ENCODE measurements at places on chromosomes 1 and 21.

DNA sequence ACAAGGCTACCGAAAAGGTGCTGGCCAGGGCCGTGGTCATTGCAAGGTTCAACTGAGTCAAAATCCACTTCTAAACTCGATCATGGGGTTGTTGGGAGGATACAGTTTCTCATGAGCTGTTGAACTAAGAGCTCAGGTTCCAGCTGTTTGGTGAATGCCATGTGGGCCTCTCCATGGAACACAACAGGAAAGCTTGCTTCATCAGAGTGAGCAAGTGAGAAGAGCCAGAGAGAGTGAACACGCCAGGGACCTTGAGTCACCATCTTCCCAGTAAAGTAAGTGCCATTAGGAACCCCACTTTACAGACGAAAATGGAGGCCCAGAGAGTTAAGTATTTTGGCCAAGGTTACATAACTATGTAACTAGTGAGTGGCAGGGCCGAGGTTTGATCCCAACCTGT, 475.1 kb upstream of the VAMP3 start:
- no peak for DNase-seq

- DNase-seq = no peak
These were observed 99.8 kb downstream of the INTS7 start for GRCh38 chr1:211935448-211935970.

DNA sequence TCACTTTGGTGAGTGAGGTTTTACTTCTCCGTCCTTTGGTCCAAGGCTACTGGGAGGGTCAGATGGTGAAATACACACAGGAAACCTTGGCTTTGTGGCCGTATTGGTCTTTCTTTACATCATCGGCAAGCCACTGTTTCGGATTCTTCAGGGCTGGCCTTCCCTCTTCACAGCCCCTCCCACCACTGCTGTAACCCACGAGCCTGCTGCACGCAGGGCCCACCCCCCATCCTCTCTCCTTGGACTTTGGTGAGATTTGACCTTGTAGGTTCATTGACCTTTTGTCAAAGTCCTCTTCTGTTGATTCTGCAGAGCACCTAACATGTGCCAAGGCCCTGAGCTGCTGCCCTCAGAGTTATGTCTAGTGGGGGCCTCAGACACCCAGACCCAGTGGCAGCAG, 328.6 kb downstream of the CAMTA1 start:
- DNase-seq = no peak

DNA sequence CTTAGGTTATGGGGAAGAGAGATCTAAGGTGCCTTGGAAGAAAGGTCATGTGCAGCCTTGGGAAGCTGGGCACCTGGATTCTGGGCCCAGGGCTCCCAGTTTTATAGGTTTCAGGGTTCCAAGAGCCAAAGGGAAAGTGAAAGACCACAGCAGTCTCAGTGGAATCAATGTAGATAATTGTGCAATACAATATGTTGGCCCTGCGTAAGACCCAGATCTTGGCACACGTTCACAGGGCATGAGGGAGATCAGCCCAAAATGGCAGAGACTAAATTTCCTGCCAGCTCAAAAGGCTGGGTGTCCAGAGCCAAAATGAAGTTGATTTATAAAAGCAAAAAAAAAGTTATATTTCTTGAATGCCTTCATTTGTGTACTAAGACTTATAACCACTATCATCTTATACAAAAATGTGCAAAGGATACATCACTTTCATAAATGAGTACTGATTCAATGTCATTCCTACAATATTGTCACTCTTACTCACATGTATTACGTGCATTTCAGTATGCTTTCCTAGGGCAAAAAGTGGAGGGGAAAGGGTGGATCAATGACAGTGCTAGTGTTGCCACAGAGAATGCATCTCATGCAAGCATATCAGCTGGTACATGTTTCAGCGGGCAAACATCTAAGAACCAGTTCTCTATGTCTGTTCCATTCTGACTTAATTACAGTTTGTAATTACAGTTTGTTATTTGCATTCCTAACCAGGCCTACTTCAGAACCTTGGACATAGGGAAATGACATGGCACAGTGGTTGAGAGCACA, 22.5 kb upstream of the NPL start:
- no peak for DNase-seq

DNA sequence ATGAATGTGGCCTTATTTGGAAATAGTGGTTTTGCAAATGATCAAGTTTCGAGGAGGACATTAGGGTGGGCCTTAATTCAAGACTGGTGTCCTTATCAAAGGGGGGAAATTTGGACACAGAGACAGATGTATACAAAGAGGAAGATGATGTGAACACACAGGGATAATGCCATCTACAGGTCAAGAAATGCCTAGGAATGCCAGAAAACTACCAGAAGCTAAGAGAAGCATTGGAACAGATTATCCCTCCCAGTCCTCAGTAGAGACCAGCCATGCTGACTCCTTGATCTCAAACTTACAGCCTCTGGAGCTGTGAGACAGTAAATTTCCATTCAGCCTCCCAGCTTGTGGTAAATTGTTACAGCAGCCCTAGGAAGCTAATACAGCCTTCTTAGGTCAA, 151.4 kb downstream of the PTGER3 start:
- no peak for DNase-seq

- DNase-seq = no peak
These were observed 26.7 kb upstream of the RSPO1 start for GRCh38 chr1:37661401-37661800.

DNA sequence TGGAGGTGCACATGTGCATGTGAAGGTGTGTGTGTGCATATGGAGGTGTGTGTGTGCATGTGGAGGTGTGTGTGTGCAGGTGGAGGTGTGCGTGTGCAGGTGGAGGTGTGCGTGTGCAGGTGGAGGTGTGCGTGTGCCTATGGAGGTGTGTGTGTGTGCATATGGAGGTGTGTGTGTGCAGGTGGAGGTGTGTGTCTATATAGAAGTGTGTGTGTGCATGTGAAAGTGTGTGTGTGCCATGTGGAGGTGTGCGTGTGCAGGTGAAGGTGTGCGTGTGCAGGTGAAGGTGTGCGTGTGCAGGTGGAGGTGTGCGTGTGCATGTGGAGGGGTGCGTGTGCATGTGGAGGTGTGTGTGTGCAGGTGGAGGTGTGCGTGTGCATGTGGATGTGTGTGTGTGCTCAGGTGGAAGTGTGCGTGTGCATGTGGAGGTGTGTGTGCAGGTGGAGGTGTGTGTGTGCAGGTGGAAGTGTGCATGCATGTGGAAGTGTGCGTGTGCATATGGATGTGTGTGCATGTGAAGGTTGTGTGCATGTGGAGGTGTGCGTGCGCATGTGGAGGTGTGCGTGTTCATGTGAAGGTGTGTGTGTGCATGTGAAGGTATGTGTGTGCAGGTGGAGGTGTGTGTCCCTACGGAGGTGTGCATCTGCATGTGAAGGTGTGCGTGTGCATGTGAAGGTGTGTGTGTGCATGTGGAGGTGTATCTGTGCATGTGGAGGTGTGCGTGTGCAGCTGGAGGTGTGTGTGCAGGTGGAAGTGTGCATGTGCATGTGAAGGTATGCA, 13.5 kb downstream of the C1orf74 start:
- no peak for DNase-seq

- no peak for DNase-seq
These were observed 40.2 kb upstream of the RBM15 start for GRCh38 chr1:110298991-110299390.

DNA sequence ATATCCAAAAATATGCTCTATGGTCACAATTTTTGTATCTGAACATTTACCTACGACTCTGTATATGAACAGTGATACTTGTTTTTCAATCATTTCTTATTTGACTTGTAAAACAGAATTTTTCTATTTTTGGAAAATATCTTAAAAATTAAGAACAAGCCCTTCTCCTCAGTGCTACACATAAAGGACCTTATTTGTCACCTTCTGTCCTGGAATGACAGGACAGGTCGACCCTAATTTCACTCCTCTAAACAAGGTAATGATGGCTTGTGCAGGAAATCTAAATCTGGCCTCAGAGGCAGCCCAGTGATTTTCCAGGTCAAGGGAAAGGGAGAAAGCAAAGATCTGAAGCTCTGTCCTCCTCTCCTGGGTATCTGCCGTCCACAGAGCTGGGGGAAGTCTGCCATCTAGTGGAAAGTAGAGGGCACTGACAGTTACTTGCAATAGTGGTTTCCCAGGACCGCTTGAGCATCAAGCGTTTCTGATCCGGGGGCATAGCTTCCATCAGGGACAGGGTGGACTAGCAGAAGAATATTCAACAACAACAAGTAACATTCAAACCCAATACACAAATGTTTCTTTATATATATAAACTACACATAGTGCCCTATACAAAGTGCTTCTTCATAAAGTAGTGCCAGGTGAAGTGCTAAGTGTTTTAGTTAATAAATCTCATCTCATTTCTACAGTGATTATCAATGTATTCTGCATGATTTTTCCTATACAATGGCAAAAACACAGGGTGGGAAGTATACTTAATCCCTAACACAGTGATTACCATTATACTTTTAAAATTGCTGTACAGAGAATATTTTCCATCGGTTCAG, 74.6 kb downstream of the SLC25A24 start:
- DNase-seq = peak; percentile 83

GRCh38 chr1:23222331-23222730, 5.0 kb upstream of the HTR1D start:
- DNase-seq = no peak

DNA sequence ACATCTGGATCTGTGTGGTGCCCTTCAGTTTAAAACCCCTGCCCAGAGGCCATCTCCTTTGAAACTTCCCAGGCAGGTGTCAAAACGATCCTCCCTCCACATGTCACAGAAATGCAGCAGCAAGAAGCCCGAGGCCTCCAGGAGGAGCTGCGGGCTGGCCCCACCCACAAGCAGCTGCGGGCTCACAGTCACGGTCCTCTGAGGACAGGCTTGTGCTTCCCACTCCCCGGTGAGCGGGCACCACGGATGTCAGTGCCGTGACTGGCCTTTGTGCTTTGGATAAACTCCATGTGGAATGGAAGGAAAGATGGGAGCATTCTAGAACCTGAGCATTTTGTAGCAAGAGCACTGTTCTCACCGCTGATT, 65.8 kb downstream of the SIK1 start:
- no peak for DNase-seq

DNA sequence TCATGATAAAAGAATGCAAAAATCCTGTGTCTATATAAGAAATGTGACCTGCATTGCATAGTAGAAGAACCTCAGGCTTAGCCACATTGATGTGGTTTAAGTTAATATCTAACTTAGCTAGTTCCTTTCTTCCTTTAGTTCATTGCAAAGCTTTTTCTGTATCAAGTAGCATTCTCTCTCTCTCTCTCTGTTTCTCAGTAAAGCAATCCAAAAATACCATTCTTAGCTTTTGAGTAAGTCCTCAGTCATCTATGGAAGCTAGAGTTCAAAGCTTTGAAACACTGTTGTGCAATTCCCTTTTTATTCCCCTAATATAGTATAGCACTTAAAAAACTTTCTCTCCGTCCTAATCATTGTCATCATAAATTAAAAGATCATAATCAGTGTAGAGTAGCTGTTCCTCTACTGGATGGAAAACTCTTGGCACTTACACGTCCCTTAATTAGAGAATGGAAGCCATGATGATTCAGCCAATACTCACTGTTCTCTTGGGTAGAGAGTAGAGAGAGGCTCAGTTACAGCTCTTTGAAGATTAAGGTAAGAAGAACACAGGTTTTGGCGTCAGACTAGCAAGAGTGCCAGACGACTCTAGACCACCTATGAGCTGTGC, 350.3 kb upstream of the LYPLAL1 start:
- DNase-seq = no peak

- DNase-seq = no peak
These were observed 871 bp downstream of the TUFT1 start for GRCh38 chr1:151540982-151541377.

- DNase-seq = no peak
These were observed 244.3 kb upstream of the C1orf105 start for GRCh38 chr1:172176206-172176605.

GRCh38 chr1:204837440-204838084, 33.1 kb upstream of the NFASC start:
- no peak for DNase-seq

GRCh38 chr1:193437785-193438184, 251.4 kb upstream of the B3GALT2 start:
- DNase-seq = no peak

GRCh38 chr1:244456586-244456985, 4.5 kb upstream of the CATSPERE start:
- DNase-seq = no peak
